ENCODE measurements at places on chromosomes 1 and 21. TPM values are rescaled to one million over a fixed set of nuclear protein-coding genes. Genes with fewer than 3 reads are reported as not detected.

ZNF593OS gene
- total RNA-seq: not detected

STYXL2 gene
- not detected for total RNA-seq

AGT gene
- total RNA-seq: 0.23 TPM

SAMD11 gene
- 11.7 TPM for total RNA-seq

PADI2 gene
- not detected for total RNA-seq

RIT1 gene
- total RNA-seq: 38.9 TPM

CYP4A22 gene
- not detected for total RNA-seq

MUL1 gene
- total RNA-seq: 23.1 TPM

FAM151A gene
- not detected for total RNA-seq

C4BPB gene
- total RNA-seq: not detected

KRTAP6-2 gene
- not detected for total RNA-seq

SPAG17 gene
- not detected for total RNA-seq

AMY2A gene
- total RNA-seq: not detected

RNF186 gene
- total RNA-seq: not detected

LEFTY2 gene
- total RNA-seq: not detected

LCE2A gene
- not detected for total RNA-seq

KIF26B gene
- total RNA-seq: 11.6 TPM

FAAH gene
- total RNA-seq: 0.43 TPM

GNG12 gene
- 127 TPM for total RNA-seq

DCDC2B gene
- total RNA-seq: not detected

OR2L3 gene
- not detected for total RNA-seq

TCHHL1 gene
- not detected for total RNA-seq

PUSL1 gene
- total RNA-seq: 36.8 TPM

Data from pericardium fibroblast (primary cell).